ENCODE measurements at places on chromosomes 7 and 10.

DNA sequence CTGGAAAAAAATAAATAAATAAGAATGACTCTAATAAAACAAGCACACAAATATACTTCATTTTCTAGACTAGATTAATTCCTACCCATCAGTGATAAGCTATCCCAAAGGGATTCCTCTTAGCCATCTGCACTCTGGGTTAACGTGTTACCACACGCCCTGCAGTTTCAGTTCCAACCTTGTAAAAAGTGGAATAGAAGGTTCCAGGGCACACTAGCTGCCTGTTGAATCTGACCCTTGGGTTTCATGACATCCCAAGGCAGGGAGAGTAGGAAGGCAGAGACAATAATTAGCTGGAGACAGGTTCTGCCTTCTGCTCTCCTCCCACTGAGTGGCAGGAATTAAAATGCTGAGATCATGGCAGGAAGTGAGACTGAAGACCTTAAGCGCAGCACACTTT lies 33.5 kb downstream of the SLC37A3 start:
- DNase-seq, result no peak

DNA sequence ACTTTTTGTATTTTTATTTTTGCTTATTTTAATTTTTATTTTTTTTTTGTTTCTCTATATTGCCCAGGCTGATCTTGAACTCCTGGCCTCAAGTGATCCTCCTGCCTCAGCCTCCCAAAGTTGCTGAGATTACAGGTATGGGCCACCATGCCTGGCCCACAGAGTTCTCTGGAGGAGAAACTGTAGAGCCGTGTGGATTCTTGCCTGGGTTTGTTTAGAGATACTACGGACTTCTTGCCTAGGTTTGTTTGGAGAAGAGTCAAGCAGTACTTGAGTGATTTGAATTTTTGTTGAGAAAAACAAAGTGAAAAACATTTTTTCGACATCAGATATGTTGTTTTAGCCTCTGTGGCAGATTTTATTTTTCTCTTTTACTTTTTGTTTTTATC lies 99.0 kb downstream of the CAMK1D start:
- no peak for DNase-seq

DNA sequence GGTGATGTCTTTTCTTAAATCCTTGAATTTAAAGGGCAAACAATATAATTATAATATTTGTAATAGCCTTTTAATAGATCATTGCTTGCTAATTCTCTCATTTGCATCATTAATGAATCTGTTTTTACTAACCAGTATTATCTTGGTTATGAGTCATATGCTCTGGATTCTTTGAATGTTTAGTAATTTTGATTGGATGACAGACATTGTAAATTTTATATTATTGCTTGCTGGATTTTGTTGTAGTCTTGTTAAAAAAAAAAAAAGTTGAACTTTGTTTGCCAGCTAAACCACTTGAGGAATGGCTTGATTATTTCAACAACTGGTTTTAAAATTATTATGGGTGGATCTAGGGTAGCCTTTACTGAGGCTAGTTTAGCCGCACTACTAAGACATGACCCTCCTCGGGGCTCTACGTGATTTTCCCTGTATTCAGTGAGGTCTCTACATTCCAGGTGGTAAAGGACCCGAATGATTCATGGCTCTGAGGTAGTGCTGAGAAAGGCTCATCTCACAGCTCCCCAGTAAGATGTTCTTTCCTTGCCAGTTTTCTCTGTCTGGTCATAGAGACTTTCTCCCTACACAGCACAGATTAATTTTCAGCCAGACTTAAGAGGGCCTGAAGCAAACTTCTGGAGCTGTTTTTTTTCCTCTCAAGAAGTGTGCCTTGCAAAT lies 8.5 kb downstream of the C10orf90 start:
- no peak for DNase-seq

- DNase-seq, result no peak
Observed at GRCh38 chr7:26101361-26102151, 50.4 kb upstream of the NFE2L3 start.

DNA sequence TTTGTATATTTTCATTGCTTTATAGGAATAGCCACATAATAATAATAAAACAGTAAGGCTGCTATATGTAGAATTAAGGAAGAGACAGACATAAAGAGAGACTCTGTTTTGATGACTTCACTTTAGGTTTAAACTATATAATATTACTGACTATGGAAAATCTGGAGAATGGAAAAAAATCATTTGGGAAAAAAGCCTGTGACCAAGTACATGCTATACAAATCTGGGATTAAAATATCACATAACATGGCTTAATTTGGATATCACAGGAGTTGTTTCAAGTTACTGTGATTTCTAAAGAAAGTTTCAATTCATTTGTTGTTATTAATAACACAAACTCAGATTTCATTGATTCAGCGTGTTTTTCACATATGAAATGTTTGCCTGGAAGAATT lies 7.7 kb downstream of the PLCE1 start:
- DNase-seq, result no peak

DNA sequence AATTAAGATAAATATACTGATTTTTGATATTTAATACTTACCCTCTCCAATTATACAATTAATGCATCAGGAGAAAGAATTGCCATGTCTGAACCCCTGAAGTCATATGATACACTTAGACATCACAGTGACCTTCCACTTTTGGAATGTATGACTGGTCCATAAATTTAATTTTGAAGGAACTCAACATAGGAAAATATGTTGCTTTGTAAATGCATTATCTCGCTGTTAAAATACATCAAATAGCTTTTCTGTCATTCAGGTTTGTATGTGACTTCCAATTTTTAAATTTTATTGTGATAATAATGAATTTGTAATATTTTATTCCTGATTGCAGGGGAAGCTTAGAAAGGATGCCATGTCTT lies 631.9 kb upstream of the ANKRD30A start:
- no peak for DNase-seq

DNA sequence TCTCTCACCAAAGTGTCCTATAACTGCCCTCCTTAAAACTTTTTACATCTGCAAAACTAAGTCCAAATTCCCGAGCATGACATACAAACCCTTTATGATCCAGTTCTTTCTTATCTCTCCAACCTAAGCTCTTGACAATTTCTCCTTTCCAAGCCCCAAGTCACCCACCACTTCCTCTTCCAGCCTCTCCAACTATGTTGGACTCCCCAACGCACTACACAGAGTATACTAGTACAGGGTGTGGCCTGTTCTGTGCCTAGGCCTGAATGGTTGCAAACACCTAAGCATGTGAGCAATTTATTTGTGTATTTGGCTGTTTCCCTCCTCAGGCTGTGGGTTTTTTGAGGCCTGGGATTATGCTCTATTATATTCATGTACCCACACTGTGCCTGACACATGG lies 101.2 kb upstream of the APBB1IP start:
- DNase-seq, result no peak

- no peak for DNase-seq
Observed at GRCh38 chr7:90966346-90966745, 297.9 kb upstream of the FZD1 start.

- DNase-seq, result peak; percentile 79
Observed at GRCh38 chr7:155206318-155207020, 91.2 kb upstream of the INSIG1 start.

GRCh38 chr7:120981888-120982615 lies 6.5 kb upstream of the CPED1 start:
- DNase-seq, result no peak

GRCh38 chr7:45324683-45325237 lies 167.2 kb downstream of the RAMP3 start:
- no peak for DNase-seq

- DNase-seq, result no peak
Observed at GRCh38 chr10:21556527-21556926, 22.5 kb downstream of the MLLT10 start.
